Activated CD8-positive, alpha-beta T cell treated with anti-CD3 and anti-CD28 coated beads, Interleukin-2, amount 10 ng/mL, durations not matched to agents 7 days and 5 days (primary cell): ENCODE measurements at places on chromosomes 3 and 15.

DNA sequence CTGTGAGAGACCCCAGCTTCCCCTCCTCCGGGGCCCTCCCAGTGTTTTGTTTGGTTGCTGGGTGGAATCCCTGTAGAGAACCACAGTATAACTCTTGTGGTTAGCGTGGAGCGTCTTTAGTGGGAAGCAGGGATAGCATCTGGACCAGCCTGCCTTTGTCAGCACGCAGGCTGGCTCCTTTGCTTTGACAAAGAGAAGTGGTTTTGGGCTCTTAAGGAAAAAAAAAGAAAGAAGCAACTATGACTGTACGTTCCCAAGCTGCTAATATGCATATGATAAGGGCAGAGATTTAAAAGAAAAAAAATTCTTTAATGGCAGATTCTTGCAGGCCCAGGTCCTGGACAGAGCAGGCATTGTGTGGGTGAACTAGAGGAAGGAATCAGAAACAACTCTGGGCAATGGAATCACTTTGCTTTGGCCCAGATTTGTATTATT, 340.8 kb upstream of the CTDSPL start:
- DNase-seq, result no peak

- DNase-seq, result no peak
Measured at GRCh38 chr3:125960456-125961288, 8.3 kb upstream of the ROPN1B start.

DNA sequence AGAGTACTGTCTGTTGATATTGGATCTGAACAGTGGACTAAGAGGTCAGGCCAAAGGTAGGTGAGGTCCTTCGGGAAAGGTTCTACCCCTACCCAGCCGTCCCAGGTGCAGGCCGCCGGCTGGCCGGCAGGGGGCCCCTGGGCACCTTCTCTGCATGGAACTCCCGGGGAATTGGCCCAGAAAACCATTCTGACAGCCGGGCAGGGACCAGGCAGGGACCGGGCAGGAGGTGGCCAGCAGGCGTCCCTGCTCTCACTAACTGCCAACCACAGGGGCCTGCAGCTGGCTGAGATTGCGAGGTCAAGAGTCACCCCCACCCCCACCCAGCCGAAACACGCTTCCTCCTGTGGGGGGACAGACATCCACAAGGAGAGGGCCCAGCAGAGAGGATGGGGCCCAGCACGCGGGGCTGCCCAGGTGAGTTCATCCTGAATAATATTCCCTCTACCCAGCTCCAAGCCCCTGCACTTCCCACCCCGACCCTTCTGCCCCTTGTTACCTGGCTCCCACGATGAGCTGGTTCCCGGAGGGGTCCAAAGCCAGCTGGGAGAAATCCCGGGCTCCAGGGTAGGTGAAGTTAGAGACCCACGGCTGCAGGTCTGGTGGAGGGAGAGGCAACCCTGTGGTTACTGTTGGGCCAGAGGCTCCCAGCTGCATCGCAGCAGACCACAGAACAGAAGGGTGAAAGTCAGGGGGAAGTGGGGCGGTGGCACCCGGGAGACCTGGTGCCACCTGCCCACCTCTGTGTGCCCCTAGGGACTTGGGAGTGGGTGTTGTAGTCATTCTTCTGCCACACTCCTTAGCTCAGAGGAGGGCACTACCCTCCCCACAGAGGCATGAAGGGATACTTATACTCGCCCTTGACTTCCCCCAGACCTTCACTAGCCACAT, 84.4 kb downstream of the SEMA5B start:
- DNase-seq, result peak; percentile 28

GRCh38 chr15:35540885-35541284, 5.1 kb downstream of the DPH6 start:
- no peak for DNase-seq

GRCh38 chr3:82078246-82078645, 316.8 kb upstream of the GBE1 start:
- DNase-seq, result no peak

- no peak for DNase-seq
Measured at GRCh38 chr3:193621127-193621526, 28.1 kb downstream of the OPA1 start.

DNA sequence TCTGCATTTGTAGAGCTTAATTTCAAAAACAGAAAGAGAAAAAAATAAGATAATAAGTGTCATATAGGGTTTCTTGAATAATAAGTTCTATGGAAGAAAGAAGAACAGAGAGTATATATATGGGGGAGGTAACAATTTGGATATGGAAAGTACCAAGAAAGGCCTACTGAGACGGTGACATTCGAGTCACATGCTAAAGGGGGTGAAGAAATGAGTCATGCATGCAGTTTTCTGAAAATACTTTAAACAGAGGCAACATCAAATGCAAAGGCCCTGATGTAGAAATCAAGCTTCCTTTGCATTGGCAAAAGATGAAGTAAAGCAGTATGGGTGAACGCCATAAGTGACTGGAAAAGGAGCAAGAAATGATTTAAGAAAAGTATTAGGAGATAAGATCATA, 371.6 kb upstream of the ZNF385D start:
- DNase-seq, result no peak

- peak; percentile 93 for DNase-seq
Measured at GRCh38 chr3:50246517-50246954, 10.5 kb downstream of the GNAI2 start.
